ENCODE measurements at places on chromosomes 7 and 10.

DNA sequence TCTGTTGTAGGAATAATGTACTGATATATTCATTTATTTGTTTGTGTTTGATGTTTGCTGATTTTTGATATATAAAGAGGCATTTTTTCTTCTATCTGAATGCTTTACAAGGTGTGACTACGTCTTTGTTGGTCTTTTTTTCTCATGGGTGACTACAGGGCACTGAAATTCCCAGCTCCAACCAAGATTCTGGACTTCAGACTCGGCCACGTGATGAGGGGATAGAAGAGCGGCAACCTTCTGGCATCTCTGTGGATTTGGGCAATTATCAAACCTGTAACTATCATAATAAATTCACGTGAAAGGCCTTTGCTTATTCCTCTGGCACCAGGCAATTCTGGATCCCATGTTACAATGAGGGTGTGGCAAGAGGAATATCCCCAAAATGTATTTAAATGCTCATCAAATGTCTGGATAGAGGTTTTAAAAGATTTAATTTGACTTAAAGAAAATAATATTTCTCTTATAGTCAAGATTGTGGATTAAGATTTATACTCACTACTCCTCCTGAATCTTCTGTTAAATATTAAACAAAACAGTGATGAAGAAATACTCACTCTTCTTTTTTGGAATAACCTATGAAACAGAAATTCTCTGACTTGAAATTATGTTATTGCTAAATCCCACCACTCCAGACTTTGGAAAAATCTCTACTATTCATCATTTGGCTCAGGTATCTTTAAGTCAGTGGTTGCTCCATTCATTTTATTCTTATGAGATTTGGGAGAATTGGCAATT is 276.3 kb downstream of the GPR37 start:
- DNase-seq = no peak

- no peak for DNase-seq
Measured at GRCh38 chr10:126250045-126250444, 138.2 kb downstream of the ADAM12 start.

- DNase-seq = no peak
Measured at GRCh38 chr10:28381466-28381865, 78.6 kb upstream of the MPP7 start.

GRCh38 chr10:80191589-80192270 is 13.6 kb downstream of the ANXA11 start:
- DNase-seq = no peak

GRCh38 chr10:121800146-121800545 is 127.7 kb downstream of the ATE1 start:
- DNase-seq = no peak
